ENCODE measurements at places on chromosomes 6 and 20.
A peak's percentile ranks its signal among the peaks of the same experiment; 100 is the strongest.

- no peak for DNase-seq
These were observed 155.7 kb upstream of the JARID2 start for GRCh38 chr6:15090145-15090579.

DNA sequence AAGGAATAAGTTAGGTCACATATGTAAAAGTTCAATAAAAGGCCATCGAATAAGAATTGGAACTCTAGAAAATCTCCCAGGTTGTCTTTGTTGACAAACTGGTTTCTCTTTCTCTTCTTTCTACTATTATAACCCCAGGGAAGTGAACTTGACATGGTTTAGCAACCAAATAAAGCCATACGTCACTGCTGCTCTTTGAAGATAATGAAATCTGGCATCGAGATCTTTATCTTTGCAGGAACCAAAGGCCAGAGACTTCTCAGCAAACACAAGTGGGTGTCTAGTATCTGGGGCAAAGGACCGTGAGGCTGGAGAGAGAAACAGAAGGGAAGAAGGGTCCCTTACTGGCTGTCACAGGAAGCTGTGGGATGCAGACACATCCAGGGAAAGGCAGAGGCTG, 286.7 kb upstream of the CDYL start:
- no peak for DNase-seq

- no peak for DNase-seq
These were observed 35.2 kb upstream of the ADIG start for GRCh38 chr20:38545771-38546170.

DNA sequence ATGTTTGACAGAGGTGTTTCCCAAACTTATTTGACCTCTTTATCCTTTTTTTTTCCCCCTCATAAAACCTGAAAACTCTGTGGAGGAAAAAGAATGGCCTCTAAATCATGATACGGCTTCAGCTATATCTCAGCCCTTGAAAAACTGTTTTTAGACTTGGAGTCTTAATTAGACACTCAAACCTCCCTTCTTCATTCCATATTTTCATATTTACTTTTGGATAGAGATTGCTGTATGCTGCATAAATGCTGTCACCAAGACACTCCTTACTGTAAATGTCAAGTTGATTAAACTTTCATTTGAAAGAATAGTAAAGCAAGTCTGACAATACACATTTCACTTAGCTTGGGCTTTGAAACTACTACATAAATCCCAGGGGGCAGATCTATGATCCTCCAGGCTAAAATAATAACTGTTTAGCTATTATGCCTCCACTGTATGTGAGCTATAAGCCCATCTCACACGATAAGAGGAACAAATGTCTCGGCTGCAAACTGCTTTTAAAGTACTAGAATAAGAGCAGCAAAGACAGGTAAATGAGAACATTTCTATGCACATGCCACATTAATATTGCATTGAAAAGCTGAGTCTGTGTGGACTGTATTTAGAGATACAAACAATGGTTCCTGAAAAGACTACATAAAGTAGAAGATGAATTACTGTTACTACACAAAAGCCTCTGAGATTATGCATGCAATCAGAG, 141.3 kb upstream of the HMGN3 start:
- no peak for DNase-seq

DNA sequence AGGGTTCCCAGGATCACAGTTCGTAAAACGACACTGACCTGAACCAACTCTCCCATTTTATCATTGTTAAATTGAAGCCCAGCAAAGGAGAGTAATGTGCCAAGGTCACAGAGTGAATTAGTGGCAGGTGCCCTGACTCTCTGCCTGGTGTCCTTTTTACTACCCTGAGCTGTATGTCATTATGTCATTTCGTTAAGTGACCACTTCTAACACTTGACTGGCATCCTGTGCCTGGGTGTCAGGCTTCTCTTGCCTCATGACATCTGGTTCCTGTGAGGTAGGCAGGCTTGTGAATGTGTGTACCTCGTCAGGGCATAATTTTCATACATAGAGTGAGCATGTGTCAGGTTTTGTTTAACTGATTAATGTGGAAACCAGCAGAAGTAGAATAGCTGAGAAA, 48.6 kb downstream of the RALY start:
- DNase-seq: no peak

DNA sequence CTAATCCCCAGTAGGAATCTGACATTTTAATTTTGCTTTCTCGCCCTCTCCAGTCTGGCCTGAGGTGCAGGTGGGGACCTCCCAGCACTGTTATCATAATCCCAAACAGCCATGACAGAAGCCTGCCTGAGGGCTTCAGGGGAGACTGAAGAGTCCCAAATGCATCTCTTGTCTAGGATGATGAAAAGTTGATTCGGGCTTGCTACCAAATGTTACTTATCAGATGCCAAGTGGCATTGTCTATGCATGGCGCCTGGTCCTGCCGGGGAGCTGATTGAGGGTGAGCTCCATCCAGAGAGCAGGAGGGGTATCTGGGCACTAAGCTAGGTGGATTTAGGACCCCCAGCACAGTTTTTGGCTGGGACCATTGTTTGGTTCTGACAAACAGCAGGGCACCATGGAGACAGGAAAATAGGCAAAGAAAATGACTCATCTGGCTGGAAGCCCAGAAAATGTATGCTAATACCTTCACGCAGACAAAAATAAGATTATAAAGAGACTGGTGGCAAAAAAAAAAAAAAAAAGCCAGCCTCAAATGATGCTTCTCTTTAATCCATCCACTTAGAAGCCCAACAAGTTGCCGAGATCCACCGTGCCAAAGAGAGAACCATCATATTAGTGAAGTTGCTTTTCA, 513.7 kb upstream of the SULF2 start:
- DNase-seq: peak; percentile 95

DNA sequence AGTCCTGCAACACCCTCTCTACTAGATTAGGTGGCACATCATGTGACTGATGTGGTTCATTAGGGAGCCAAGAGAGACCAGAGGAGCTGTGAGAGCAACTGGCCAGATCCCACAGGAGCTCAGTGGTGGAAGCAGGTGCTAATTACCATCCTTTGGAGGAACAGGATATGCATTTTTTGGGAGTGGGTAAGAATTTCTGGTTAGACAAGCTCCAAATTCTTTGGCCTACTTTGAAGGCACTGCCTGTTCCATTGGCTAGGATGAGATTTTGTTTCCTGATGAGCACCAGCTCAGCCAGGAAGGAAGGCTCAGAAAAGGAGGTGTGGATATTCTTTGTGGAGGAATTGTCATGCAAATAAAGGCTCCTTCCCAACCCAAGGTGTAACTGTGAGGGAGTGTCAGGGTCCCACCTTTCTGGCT, 130.3 kb upstream of the BMP2 start:
- DNase-seq: no peak

- no peak for DNase-seq
These were observed 11.6 kb upstream of the TRIB3 start for GRCh38 chr20:368915-369314.

DNA sequence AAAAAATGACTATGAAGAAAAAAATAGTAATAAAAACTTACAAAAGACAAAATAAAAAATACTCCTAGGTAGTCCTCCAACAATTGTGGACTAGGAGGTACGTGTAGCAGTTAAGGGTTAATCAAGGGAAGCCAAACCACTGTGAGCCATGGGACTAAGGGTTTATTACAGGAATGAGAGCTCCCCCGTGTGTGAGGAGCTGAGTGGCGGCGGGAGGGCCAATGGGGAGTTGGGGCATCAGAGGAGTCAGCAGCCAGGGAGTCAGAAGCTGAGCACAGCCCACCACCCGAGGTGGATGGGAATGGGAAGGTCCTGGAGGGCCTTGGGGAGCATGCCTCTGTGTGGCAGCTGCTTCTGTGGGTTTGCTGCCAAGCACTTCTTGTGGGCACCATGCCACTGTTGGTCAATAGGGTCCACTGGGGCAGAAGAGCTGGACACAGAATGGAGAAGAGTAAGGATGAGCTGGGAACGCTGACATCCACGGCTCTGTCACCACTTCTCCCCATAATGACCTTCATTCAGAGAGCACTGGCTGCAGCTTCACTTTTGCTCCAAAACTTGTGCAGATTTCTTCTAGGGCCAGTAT, 373.3 kb downstream of the CDKAL1 start:
- no peak for DNase-seq

GRCh38 chr6:25484900-25485299, 167.1 kb upstream of the SCGN start:
- no peak for DNase-seq

- no peak for DNase-seq
These were observed 48.5 kb upstream of the SIRPG start for GRCh38 chr20:1706079-1706478.

DNA sequence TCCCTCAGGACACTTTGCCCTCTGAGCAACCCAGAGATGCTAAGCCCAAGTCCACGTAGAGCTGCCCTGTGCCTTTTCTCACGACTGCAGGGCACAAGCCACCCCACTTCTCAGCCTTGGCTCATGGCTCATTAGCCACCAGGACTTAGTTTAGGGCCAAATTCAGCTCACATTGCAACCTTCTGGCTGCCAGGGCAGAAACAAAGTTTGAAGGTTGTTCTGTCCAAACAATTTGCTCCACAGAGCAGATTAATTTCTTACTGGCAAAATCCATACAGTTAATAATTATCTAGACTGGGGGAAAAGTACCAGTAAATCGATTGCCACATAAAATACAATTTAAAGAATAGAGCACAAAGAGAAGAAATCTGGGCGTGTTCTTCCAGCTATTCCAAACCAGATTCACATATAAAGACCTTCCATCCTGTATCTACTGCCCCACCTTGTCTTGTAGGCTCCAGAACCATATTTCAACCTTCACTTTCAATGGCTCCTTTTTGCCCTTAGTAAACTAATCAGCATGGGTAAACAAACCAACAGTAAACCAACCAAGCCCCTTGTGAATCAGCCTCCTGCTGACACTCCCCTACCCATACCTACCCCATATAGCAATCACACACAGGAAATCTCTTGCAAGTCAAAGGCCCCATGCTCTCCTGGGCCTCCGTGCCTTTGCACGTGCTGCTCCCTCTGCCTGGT, 101.9 kb downstream of the QRSL1 start:
- no peak for DNase-seq

DNA sequence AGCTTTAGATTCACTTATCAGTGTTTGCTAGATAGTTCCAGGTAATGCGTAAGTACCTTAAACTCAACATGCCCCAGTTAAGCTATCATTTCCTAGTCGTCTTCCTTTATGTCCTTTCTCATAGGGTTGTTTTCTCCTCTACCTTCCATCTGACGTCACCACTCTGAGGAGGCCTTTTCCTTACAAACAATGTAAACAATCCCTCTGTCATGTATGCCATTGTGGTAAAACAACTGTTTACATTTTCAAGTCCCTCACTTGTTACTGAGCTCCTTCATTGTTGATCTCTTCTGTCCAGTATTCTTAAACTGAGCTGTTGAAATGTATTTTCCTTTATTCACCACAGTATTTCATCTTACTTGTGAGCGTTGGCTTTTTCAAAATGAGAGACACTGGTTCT, 45.4 kb upstream of the PLCG1 start:
- no peak for DNase-seq

- peak; percentile 77 for DNase-seq
These were observed 3.1 kb downstream of the FBXL4 start for GRCh38 chr6:98944598-98945081.

DNA sequence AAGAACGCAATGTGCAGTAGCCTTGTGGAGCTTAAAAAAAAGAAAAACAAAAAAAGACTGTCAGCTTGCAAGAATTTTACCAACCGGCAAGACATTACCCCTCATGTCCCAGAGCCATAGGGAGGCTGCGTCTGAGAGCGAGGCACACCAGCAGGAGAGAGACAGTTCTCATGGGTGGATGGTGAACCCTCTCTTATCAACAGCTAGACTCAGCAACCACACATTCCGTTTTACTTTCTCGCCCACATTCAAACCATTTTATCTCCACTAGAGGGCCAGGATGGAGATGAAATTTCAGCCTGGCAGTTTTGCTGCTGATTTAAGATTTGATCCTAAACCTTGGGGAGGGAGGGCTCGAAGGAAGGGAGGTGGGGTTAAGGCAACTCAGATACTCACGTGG, 247.0 kb downstream of the ATXN1 start:
- DNase-seq: peak; percentile 88

- DNase-seq: peak; percentile 80
These were observed 165.0 kb downstream of the PDE7B start for GRCh38 chr6:136016228-136017225.

GRCh38 chr6:144678844-144679243, 393.7 kb downstream of the UTRN start:
- peak; percentile 64 for DNase-seq

DNA sequence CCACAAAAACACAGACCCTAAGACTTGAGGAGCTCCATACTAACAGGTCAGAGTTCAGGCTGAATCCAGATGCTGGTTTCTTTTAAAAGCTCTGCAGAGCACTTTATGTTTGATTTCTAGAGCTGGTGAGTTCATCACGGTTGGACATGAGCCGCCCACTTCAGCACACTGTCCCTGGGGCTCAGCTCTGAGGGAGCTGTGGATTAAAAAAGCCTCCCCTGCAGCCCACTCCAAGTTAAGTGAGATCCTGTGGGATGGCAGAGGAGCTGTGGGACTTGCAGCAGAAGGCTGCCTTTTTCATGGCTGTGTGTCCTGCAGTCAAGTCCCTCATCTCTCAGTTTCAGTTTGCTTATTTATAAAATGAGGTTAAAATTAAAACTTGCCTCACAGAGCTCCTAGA, 110.5 kb downstream of the FOXO3 start:
- DNase-seq: no peak

- DNase-seq: no peak
These were observed 103.7 kb downstream of the SNAP25 start for GRCh38 chr20:10322073-10323012.

- peak; percentile 96 for DNase-seq
These were observed 143.9 kb downstream of the BCAS1 start for GRCh38 chr20:53926428-53927028.

DNA sequence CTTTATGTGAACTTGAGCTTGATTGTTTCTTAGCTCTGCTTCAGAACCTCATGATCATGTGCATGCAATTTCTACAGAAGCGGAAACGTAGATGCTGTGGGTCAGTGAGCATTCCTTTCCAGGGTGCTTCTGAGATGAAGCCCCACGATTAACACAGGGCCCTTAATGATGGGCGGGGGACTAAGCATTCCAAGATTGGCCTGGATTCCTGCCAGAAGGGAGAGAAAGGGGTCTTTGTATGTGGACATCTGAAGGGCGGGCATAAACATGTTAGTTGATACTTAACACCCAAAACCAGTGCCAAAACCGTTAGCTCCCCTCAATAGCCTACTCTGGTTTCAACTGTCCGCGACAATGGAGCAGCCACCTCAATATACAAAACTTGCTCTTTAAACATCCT, 46.9 kb upstream of the POU3F2 start:
- no peak for DNase-seq

DNA sequence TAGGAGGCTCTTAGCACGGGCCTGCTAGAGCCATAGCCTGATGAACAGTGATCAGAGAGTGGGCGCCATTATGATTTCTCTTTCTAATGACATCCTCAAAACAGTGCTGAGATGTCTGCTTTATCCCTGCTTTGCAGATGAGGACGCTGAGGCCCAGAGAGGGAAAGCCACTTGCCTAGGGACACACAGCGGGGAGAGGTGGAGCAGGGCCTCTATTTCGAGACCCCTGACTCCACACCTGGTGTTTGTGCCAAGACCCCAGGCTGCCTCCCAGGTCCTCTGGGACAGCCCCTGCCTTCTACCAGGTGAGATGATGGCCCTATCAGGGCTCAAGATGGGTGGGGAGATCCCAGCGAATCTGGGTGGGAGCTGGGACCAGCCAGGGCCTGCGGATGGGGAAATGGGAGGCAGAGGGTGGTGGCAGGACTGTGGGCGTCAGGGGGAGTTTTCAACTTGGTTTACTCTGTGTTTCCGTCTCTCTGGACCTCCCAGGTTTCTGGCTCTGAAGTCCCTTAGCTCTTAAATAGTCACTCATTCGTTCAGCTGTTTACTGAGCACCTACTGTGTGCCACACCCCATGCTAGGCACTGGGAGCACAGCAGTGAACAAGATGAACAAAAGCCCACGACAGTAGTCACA, 36.7 kb downstream of the SRC start:
- no peak for DNase-seq
